GM12864 (cell line): ENCODE measurements at places on chromosomes 7 and 10.

- DNase-seq: no peak
These were observed 329.5 kb downstream of the RPS24 start for GRCh38 chr10:78363190-78363589.

DNA sequence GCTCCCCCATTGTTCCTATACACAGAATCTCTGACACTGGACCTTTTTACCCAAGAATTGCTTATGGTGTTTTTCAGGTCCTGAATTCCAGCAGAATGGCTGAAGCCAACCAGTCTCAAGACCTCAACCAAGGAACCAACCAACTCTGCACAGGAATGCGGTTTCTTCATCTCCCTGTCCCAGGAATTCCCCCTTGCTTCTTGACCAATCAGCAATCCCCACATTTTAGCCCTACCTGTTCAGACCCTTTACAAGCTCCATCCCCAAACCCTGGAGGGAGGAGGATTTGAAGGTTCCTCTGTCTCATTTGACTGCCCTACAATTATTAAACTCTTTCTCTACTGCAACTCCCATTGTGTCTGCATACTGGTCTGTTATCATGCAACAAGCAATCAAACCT, 35.5 kb downstream of the HIBADH start:
- no peak for DNase-seq

GRCh38 chr10:3828404-3829155, 43.6 kb upstream of the KLF6 start:
- no peak for DNase-seq

DNA sequence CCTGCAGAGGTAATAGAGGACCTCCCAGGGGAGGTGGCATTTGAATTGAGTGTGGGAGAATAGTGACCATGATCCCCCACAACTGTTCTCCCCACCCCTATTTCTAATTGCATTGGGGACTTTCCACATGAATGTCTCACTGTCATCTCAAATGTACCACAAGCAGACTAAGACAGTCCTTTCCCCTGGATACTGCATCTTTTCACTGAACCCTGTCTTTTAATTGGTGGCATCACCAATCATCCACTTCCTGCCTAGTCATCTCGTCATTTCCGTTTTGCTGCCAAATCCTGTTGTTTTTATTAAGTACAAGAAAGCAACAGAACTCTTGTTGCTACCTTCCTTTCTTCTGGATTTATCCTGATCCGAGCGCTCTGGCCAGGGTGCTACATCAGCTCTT, 120.3 kb downstream of the NRP1 start:
- DNase-seq: no peak

DNA sequence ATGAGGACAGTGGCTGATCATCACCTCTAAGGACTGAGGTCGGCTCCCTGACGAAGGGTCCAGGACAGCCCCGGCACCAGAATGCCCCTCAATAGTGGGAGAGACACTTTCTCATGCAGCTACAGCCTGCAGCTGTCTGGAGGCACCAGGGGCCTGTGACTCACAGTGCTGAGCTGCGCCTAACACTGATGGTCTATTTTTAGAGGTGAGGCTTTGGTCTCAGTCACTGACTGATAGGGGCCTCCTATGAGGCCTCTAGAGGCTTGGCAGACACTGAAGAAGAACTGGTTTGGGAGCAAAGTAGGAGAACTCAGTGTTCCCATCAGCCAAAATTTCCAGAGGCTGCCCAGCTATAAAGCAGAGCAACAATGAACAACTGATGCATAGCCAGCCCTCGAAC, 130.1 kb downstream of the COBL start:
- DNase-seq: no peak

- DNase-seq: no peak
These were observed 217.2 kb upstream of the HDAC9 start for GRCh38 chr7:18278316-18278715.

DNA sequence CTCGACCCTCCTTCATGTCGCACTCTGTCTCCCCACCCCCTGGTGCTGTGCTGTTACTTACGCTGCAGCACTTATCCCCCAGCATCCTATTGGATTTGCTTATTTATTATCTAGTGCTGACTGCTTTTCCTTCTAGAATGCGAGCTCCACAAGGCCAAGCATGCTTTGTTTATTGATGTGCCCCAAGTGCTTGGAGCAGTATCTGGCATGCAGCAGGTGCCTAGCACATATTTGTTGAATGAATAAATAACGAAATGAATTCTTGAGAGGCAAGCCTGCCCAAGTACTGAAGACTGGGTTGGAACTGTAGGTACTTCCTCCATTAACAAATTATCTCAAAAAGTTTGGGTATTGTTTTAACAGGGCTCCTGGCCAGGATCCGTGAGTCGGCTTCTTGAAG, 24.8 kb upstream of the ZNF32 start:
- no peak for DNase-seq

DNA sequence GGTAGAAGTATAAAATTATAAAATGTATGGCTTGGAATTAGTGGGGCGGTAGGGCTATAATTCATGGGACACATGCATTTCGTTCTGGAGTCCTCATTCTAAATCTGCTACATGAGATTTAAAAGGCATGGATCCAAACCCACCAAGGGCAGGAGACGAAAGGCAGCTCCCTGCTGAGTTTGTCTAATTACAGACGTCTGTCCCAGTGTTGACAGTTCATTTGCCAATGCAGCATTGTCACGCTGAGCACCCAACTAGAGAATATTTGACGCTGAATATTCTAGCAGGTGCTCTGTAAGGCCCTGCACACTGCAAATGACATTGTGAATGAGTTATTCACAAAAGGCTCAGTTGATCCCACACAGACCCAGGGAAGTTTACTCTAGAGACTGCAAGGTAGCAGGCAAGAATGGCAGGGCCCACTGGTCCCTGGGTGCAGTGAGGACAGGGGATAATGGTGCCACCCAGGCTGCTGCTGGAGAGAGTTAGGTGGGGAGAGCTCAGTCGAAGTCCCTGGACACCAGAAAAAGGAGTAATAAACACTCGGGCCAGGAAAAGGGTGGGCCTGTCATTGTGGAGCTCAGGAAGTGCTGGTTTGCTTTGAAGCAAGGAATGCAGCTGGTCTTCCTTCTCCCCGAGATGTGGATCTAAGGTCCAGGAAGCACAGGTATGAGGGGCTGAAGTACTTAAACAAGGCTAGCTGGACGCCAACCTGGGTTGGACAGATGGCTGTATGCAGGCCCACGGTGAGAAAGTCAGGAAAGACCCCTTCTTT, 75.0 kb upstream of the JCAD start:
- no peak for DNase-seq

DNA sequence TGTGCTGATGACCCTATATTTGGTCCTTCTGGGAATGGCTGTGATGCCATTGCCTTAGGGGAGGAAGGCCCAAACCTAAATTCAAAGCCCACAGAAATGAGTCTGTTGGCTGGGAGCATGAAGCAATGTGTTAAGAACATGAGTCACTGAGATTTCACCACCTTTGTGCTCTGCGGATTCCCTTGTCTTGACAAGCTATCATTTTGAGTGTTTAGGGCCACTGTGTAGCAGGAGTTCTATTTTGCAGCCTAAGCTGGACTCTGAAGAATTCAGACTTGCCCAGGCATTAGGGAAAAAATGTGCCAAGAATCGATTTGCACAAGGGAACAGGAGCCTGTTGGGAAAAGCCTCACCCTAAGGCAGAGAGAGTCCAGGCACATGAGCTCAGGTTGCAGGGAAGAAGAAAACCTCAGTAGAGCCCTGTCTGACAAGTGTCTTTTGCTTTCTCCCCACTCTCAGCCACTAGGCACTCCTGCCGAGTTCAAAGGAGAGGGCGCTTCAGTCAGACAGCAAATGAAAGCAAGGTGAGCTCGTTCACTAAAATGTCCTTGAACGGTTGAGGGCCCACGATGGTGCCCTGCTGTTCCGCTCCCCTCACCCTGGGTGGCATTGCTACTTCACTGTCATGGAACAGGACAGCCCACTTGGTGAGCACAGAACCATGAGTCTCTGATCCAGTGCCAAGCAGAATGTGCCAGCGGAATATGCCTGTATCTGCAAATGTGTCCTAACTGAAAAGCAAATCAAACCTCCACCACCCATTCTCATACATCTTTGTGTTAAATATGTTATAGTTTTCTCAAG, 93.6 kb downstream of the PRLHR start:
- no peak for DNase-seq

GRCh38 chr10:63480237-63480636, 14.5 kb upstream of the JMJD1C start:
- no peak for DNase-seq

- peak; percentile 54 for DNase-seq
These were observed 65.1 kb upstream of the MPP7 start for GRCh38 chr10:28367929-28368484.

DNA sequence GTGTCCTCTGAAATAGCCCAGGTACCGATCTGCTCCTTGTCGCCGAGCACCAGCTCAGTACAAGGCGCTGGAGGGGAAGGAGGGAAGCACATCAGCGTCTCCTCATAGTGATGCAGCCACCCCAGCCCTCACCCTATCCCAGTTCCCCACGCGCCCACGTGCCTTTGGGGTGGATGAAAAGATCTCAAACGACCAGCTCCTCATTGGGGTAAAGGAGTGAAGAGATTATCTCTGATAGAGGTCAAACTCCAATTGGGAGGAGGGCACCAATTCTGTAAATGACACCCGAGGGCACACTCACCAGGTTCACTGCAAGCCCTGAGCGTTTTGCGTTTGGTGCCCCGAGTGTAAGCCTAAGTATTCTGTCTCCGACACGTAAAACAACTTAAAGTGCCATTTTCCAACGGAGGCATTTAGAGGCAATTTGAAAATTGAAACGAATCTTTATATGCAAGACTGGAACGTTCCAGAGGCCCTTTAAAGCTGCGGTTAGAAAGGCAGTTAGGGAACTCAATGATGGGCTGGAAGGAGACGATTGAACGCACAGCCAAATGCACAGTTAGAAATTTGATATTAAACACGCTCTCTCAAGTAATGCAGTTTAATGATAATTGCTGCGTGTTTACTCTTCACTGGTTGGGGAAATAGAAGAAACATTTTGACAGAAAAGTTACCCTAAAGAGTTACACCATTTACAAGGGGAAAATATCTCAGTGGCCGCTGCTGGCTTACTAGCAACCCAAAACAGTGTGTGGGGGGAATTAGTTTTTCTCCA, 8.9 kb upstream of the EMX2 start:
- DNase-seq: no peak

GRCh38 chr7:146635205-146636032, 518.8 kb downstream of the CNTNAP2 start:
- no peak for DNase-seq

DNA sequence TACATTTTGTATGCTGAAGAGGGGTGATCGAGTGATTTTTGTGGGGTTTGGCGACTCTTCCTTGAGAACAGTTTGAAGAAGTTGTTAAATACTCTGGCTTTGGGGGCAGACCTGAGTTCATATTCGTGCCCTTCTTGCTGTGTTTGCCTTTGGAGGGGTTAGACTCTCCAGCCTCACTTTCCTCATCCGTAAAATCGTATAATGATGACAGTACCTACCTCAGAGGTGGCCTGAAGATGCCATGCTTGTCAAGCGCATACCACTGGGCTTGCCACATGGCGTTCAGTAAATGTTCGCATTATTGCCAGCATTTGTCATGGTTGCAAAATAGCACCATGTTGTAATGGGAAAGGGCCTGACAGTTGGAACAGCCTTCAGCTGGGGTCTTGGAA, 1.3 kb downstream of the STK17A start:
- no peak for DNase-seq

DNA sequence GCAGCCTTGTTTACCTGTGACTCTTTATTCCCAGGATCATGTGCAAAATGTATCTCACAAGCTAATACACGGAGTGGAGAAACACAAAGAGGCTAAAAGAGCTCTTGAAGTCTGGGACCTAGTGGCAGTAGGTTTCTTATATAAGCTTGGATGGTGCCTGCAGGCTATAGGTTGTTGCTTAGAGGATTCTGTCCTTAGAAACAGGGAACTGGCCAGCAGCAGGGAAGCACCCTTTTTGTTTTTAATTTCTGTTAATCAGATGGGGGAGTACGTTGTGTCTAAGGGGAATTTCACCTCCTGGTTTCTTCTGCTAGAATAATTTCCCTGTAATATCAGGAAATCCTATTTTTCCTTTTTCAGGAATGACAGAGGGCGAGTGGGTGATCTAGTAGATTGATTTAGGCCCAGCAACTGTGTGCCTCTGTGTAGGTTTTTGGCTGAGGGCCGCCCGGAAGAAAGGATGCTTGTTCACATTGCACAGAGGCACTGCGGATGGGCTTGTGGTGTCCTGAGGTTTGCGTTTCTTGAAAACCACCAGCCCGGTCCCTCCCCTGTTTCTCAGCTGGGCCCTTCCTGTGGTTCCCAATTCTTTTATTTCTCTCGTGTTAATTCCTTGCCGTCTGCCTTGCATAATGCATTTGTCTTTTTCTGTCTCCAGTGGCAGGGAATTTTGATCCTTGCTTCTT, 158.0 kb downstream of the CAMK1D start:
- DNase-seq: no peak

DNA sequence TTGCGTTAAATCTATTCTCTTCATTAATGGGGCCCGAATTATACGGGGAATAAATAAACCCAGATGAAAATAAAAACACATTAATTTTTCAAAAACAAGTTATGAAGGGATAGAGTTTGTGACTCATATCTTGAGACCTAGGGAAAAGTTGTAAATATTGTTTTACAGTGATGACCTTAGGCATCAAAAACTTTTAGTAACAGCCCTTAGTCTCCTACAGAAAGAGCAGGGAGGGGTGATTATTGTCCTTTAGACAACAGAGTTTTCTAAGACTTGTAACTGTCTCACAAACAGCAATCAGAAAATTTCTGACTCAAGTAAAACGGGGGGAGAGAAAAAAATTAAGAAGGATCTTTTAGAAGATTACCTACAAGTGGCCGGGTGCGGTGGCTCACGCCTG, 102.7 kb downstream of the COL28A1 start:
- DNase-seq: no peak

GRCh38 chr10:124558339-124559321, 97.0 kb downstream of the LHPP start:
- no peak for DNase-seq

- DNase-seq: no peak
These were observed 54.6 kb downstream of the NOD1 start for GRCh38 chr7:30423788-30424505.

DNA sequence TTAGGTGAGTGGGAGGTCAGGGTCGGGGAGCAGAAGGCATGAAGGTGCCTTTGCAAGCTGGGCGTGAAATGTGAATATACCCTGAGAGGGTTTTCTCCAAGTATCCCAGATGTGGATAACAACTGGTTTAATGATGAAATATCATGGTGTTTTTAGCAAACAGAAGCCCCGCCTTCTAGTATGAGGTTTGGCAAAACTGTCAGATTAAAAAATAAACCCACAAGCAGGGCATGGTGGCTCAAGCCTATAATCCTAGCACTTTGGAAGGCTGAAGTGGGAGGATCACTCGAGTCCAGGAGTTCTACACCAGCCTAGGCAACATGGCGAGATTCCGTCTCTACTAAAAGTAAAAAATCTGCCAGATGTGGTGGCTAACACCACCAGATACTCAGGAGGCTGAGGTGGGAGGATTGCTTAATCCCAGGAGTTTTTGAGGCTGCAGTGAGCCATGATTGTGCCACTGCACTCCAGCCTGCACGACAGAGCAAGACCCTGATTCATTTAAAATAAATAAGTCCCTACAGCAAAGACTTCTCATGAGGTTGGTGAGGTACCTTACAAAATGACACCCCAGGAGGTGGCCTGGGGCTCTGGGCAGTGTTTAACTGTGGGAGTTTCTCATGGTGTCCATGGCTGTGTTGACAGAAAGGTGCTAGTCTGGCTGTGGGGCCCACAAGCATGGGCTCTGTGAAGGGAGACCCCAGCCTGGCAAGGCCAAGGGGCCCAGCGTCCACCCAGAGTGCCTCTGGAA, 6.7 kb upstream of the PWWP2B start:
- no peak for DNase-seq

GRCh38 chr7:25240896-25241295, 12.6 kb upstream of the NPVF start:
- DNase-seq: no peak
